K562 (cell line): ENCODE measurements at places on chromosomes 3 and 15.

- DNase-seq: no peak
These were observed 1334.4 kb upstream of the ALCAM start for GRCh38 chr3:104032283-104032682.

DNA sequence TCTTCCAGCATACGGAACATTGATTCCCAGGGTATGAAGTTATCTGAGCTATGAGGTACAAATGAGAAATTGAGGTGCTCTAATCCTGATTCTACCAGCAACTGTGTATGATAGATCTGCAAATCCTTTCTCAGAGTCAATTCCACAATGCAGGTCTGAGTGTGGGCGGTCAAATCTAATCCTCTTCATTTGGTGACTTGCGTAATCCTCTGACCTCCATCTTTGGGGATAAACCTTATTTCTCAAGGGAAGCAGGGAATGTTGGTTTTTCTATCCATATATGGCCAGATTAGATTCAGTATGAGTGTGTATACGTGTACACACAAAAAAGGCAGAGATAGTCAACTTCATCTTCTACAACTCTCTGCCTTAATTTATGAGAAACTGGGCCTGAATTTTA lies 348.4 kb upstream of the IL12A start:
- no peak for DNase-seq

GRCh38 chr3:17259685-17260084 lies 374.9 kb downstream of the PLCL2 start:
- no peak for DNase-seq

DNA sequence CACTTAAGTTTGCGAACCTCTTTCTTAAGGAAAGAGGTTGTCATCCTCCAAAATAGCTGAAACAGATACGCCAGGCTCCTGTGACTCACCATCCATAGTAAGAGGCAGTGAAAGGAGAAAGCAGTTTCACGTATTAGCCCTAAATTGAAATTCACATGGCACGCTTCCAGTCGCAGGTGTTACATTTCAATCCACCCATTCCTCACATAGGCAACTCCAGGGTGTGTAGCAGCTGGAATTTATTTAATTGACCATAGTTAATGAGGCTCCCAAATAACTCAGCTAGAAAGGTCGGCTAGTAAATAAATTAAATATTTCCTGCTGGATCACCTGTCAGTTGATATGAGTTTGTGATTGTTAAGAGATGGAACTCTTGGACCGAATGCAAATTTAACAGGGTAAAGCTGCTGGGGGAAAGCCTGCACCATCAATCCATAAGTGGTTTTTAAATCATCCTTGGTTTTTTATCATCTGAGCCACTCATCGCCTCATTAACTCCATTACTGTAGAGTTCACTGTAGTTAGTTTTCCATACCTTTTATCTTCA lies 19.6 kb downstream of the NSUN3 start:
- no peak for DNase-seq

- DNase-seq: peak; percentile 9
These were observed 514.4 kb upstream of the ARRDC4 start for GRCh38 chr15:97446138-97446537.

DNA sequence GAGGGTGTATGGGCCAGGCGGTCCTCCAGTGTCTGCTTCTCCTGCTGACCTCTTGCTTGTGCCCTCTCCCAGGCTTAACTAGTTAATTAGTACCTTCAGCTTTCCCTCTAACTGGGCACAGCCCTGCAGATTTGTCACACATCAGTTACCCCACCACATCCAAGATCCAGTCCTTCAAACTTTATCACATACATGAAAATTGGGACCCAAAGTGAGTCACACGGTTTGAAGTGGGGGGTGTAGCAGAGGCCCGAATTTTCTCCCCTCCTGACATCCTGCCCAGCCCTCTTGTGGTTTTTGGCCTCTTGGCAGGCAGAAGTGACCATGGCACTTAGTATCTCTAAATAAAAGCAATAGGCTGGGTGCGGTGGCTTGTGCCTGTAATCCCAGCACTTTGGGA lies 3.9 kb downstream of the MAPKAPK3 start:
- DNase-seq: no peak

DNA sequence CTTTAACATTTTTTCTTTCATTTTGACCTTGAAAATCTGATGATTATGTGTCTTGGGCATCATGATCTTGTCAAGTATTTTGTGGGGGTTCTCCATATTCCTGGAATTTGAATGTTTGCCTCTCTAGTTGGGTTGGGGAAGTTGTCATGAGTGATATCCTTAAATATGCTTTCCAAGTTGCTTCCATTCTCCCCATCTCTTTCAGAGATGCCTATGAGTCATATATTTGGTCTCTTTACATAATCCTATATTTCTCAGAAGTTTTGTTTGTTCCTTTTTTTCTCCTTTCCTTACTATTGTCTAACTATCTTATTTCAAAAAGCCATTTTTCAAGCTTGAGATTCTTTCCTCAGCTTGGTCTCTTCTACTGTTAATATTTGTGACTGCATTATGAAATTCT lies 69.0 kb upstream of the CCDC80 start:
- DNase-seq: no peak

GRCh38 chr3:56053727-56054126 lies 414.5 kb downstream of the ERC2 start:
- no peak for DNase-seq

DNA sequence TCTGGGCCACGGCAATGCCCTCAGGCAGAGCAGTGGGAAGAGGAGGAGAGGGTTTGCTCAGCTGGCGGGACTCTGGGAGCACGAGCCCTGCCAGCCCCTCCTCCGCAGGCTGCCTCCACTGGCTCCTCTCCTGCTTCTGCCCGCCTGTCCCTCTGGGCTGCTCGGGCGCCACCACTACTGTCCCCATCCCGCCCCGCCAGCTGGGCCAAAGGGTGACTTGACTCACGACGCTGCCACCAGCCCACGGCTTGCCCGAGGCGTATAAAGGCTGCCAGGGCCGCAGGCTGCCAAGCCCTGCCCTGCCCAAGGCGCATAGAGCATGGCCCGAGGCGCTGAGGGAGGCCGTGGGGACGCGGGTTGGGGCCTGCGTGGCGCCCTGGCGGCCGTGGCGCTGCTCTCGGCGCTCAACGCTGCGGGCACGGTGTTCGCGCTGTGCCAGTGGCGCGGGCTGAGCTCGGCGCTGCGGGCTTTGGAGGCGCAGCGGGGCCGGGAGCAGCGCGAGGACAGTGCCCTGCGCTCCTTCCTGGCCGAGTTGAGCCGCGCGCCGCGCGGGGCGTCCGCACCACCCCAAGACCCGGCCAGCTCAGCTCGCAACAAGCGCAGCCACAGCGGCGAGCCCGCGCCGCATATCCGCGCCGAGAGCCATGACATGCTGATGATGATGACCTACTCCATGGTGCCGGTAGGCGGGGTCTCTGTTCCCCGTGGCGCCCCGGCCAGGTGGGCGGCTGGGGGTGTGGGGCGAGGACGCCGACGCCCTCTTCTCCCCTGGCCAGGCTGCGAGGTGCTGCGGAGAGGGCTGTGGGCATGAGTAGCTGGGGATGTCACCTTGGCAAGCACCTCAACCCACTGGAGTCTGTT lies at the start of gene GLDN:
TSS of gene GLDN (plus strand) at position 290 of the 861 bp plus-strand sequence. CDS start at position 320, 30 bp downstream.
- no peak for DNase-seq

GRCh38 chr3:8962226-8962861 lies 928 bp downstream of the RAD18 start:
- DNase-seq: peak; percentile 24

DNA sequence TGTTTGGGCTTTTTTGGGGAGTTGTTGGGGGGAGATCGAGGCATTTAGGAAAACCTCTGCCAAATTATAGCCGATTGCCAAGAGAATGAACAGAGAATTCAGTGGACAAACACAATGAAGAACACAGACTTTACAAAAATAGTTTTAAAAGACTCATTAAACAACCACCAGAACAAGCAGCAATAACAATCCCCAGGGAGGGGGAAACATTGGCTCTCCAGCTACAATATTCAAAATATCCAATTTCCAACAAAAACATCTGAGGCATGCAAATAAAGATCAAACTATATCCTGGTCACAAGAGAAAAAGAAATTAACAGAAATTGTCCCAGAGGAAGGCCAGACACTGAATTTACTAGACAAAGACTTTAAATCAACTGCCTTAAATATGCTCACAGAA lies 24.5 kb upstream of the ANKRD28 start:
- DNase-seq: no peak

GRCh38 chr15:68435966-68436365 lies 4.0 kb upstream of the ITGA11 start:
- no peak for DNase-seq

DNA sequence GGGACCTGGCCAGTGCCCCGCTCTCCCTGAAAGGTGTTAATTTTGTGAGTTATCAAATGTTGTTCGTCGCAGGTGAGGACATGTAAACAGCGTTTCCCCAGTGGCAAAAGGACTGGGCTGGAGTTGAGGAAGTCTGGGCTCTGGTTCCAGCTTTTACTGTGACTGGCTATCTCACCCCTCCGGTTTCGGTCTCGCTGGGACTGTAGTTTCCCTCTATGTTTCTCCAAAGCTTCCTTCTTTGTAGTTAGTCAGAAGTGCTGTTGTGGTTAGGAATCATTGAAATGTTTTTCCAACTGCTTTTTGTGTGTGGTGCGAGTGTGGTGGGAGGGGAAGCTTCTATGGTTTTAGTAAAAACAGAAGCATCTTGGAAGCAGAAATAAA lies 990 bp upstream of the CLDN1 start:
- DNase-seq: no peak

GRCh38 chr3:65785065-65785645 lies 253.6 kb downstream of the MAGI1 start:
- peak; percentile 29 for DNase-seq

- DNase-seq: no peak
These were observed 134.2 kb upstream of the NSMCE3 start for GRCh38 chr15:29403772-29404171.

GRCh38 chr3:192608726-192609600 lies 118.4 kb downstream of the FGF12 start:
- DNase-seq: no peak

DNA sequence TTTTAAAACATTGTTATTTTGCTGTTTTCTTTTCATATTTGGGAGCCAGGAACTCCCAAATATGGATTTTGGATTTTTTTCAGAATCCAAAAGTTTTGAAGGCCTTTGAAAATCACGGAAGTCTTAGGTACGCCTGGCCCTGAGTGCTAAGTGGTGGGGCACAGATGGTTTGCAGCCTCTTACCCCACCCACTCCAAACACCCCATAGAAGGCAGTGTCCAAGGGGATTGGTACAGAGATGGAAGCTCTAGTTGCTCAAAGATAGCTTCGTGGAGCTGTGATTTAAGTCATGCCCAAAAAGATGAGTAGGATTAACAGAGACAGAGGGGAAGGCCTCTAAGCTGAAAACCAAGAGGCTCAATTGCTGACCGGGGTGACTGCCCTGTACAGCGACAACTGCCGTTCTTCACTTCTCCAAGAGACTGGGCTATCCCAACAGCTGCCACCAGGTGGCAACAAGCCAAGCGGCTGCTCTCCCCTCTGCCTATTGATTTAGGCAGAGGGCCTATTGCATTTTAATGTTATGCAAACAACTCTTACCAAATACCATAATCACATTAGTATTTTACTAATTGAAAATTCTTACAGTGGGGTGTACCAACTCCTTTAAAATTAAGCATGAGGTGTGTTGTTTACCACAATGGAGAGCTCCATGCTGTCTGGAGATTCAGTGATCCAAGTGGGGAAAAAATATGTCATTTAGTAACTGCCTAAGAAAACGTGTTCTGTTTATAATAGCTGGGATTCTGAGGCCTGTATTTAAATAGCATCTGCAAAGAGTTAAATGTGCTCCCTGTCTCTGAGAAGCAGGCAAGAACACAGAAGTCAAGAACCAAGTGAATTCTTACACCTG lies 64.0 kb upstream of the C15orf61 start:
- peak; percentile 81 for DNase-seq
